ENCODE measurements at places on chromosomes 1 and 21.

- no peak for DNase-seq
These were observed 58.3 kb downstream of the RGS2 start for GRCh38 chr1:192867180-192867579.

- no peak for DNase-seq
These were observed 9.2 kb upstream of the PALMD start for GRCh38 chr1:99636647-99637175.

GRCh38 chr1:204302769-204303168, 57.0 kb downstream of the PLEKHA6 start:
- DNase-seq, result no peak

GRCh38 chr1:214719207-214719606, 116.2 kb downstream of the CENPF start:
- no peak for DNase-seq

DNA sequence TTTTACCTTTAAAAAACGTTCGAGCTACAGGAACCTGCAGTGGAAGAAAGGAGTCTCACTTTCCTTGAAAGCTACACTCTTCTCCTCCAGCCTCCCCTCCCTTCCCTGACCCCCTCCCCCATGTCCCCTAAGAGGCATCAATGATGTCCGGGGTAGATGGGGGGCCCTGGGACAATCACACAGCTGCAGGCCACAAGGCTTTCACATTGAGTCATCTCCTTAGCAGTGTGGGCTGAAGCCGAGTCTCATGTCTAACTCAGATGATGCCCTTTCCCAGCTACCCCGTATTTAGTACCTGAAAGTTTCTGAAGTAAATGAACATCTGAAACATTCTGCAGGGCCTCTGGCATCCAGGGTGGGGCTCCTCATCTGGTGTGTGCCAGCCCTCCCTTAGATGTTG, 6.3 kb upstream of the GPR25 start:
- peak; percentile 68 for DNase-seq

- DNase-seq, result no peak
These were observed 14.9 kb upstream of the VPS26C start for GRCh38 chr21:37281993-37282392.

DNA sequence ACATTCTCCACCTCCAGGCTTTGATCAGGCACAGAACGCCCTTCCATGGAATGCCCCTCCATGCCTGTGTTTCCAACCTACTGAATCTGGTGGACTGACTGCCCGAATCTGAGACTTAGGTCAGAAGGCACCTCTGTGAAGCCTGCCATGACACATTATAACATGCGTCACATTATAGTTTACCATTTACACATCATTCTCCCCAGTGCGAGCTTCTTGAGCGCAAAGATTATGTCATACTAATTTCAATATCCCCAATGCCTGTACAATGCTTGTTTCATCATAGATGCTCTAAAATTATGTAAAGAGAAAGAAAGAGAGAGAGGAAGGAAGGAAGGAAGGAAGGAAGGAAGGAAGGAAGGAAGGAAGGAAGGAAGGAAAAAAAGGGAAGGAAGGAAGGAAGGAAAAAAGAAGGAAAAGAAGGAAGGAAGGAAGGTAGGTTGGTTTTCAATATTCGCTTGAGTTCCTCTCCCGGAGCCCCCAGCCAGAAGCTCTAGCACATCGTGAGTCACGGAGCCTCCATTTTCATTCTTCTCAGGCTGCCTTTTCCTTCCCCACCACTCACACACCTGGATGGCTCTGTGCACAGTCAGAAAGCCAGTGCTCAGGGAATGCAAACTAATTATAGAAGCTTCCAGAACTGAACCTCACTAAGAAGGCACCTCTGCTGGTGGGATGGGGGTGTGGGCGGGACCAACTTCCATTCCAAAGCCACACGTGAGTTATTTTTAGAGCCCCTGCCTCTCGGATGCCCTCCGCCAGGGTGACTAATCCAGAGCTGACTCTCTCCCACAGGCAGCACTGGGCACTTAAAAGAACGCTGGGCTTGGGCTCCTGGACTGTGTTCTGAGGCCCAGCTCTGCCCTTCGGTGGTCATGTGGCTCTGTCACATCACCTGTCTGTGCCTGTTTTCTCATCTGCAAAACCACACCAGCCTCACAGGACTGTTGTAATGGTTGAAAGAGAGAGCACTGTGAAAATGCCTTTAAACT, 27.4 kb downstream of the LAMB3 start:
- no peak for DNase-seq

DNA sequence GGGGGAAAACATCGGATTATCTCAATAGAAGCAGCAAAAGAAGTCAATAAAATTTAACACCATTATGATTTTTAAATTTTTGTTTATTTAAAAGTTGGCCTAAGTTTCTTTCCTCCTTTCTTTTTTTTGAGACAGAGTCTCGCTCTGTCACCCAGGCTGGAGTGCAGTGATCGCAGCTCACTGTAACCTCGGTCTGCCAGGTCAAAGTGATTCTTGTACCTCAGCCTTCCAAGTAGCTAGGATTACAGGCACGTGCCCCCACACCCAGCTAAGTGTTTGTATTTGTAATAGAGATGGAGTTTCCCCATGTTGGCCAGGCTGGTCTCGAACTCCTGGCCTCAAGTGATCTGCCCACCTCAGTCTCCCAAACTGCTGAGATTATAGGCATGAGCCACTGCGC, 20.9 kb downstream of the SLC2A5 start:
- no peak for DNase-seq

GRCh38 chr1:44507490-44508396, 102.7 kb downstream of the RNF220 start:
- no peak for DNase-seq

- DNase-seq, result no peak
These were observed 458.0 kb upstream of the DEPDC1 start for GRCh38 chr1:68954841-68955240.

DNA sequence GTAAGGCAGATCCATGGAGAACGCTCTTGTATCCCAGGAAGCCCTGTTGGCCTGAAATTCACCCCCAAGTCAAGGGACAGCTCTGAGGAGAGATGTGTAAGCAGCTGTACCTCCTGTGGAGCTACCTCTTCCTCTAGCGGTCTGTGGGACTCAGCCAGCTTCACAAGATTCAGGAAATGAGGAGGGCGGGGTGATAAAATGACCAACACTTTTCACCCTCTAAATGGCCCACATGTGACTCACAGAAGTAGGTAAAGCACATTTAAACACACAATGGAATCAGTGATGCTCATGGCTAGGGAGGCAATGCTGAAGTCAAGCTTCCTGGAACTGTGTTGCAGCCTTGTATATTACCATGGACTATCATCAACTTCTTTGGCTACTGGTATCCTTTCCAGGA, at the start of gene SH2D1B:
SH2D1B (minus strand) TSS at position 135 of the 400 bp plus-strand sequence; CDS start at position 15, 120 bp downstream.
- DNase-seq, result no peak

- DNase-seq, result no peak
These were observed 109.0 kb downstream of the CACNA1E start for GRCh38 chr1:181592255-181592859.

- peak; percentile 85 for DNase-seq
These were observed 53.0 kb upstream of the DESI2 start for GRCh38 chr1:244599937-244600350.

DNA sequence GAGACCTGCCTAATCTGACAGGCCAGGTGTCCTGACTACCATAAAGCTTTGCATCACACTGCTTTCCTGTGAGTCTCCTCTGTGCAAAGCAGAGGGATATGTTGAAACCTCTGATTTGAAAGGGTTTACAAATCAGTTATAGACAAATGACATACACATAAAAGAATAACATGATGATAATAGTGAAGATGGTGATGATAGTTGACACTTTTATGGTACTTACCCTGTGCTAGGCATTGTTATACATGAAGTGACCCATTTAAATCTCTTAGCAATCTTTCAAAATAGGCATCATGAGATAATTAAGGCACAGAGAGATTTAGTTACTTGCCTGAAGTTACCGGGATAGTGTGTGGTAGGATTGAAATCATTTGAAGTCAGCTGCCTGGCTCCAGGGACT, 34.1 kb upstream of the PKN2 start:
- DNase-seq, result no peak

DNA sequence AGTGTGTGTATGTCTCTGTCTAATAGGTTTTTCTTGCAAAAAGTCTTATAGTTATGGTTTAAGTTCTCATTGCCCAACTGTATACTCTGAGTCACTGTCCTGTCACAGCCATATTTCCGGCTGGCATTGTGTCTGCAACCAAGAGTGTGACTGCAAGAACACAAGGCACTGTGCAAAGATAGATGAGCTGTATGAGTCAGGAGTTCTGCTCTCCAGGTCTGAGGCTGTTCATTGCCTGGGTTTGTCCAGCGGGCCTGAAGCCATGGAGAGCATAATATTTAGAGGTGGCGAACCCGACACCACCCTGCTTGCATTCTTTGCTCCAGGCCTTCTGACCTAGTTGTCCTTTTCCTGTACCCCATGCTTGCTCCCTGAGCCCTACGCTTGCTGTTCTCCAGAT, 50.9 kb upstream of the CNIH3 start:
- DNase-seq, result peak; percentile 8

DNA sequence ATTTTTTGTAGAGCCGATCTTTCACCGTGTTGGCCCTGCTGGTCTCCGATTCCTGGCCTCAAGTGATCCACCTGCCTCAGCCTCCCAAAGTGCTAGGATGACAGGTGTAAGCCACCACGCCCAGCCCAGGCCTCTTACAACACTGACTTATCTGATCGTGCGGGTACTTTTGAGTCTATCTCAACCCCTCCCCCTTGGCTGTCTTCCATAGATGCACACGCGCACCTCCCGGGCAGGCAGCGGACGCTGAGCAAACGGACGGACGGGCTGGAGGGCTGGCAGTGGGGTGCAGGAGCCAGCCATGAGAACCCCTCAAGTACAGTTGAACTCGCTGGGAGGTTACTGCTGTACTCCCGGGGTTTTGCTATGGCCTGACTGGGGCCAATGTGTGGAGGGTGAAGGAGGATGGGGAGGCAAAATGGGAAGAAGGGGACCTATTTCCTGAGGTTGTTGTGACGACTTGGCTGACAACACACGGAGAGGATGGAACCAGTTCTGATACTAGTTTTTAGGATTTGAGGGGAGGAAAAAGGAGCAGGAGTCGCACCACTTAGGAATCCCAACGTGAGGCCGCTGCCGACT, 959 bp downstream of the CD58 start:
- peak; percentile 78 for DNase-seq

- peak; percentile 88 for DNase-seq
These were observed 9.2 kb downstream of the FCMR start for GRCh38 chr1:206912445-206913095.

DNA sequence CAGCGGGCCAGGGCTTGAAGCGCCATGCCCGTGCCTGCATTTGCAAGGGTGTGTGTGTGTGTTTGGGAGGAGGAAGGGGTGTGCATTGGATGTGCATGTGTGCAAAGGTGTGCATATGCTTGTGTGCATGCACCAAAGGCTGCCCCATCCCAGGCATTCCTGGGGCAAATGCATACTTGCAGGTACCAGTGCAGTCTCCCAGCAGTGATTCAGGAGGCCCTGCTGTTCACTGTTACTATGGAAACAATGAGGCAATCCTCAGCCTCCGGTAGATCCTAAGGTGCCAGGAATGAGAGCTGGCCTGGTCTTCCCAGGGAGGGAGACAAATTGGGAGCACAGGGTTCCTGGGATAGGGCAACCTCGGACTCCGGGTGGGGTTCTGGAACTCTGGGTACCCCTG, 7.5 kb upstream of the FNDC5 start:
- no peak for DNase-seq

DNA sequence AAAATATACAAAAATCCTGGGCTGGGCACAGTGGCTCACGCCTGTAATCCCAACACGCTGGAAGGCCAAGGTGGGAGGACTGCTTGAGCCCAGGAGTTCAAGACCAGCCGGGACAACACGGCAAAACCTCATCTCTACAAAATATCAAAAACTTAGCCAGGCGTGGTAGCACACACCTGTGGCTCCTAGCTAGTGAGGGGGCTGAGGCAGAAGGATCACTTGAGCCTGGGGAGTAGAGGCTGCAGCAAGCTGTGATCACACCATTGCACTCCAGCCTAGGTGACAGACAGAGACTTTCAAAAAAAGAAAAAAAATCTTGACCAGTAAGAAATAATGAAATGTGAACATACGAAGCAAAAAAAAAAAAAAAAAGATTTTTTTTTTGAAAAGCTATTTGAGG, 52.1 kb downstream of the ARID4B start:
- no peak for DNase-seq

DNA sequence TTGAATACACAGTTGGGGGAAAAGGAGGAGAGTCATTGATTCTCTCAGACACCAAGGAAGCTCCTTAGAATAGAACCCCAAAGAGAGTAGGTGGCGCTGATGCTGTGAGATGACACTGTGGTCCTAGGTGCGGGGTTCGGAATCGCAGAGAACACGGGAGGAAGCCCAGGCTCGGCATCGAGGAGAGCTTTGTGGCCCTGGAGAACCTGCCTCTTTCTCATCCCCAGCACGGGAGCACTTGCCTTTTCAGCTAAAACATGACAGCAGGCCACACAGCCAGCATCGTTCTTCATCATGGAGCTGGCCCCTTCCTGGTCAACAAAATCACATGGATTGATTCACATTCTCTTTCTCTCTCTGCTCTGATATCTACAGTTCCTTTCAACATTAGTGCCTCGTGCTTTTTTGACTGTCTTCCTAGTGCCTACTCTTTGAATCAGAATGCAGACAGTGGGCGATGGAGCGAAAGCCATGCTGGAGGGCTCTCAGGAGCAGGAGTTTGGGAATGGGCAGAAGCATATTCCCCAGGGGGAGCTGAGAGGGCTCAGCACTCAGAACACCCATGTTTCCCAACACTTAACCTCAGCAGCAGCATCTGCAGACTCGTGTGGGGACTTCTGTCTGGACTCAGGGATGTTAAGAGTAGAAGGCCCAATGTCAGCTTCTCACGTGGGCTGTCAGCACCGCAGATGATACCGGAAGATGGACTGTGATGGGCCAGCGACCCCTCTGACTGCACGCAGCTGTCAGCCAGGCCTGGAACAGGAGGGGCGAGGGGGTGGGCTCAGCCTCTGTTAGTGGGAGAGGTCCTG, 539.4 kb downstream of the KIF26B start:
- no peak for DNase-seq

GRCh38 chr1:183198463-183198862, 12.4 kb downstream of the LAMC2 start:
- DNase-seq, result no peak

- DNase-seq, result no peak
These were observed 242.0 kb downstream of the PTGER3 start for GRCh38 chr1:70805641-70806040.

DNA sequence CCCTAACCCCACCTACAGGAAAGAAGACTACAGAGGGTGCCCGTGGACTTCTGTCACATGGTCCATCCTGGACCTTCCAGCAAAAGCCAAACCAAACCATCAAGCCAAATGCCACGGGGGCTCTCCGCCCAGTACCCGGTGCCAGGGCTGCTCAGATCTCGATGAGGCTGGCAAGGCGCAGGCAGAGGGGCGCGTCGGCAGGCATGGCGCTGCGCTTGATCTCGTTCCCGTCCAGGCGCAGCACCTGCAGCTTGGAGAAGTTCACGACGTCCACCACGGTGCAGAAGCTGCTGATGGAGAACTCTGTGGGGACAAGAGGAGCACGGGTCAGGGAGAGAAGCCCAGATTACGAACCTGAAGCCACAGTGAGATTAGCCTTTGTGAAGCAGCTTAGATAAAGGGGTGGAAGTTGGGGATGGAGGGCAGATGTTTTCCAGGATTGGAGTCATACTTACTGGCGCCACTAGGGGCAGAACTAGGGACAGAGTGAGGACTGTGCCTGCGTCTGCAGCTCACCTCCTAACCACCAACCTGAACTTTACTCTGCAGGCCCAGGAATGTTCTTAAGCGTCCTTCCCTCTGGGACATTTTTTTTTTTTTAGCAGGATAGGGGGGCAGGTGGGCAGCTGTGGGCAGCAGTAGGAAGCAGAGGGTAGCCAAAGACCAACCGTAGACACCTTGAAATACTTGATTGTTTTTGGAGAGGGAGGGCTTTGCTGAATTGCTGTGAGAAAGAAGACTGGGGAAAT, 8.6 kb downstream of the FMOD start:
- DNase-seq, result peak; percentile 60

All from activated CD4-positive, alpha-beta T cell treated with anti-CD3 and anti-CD28 coated beads, Interleukin-2, Interleukin-6, amounts not matched to agents 100 ng/mL and 50 ng/mL, durations not matched to agents 16 hours and 8 hours (primary cell).